ENCODE measurements at places on chromosomes 11 and 22.

DNA sequence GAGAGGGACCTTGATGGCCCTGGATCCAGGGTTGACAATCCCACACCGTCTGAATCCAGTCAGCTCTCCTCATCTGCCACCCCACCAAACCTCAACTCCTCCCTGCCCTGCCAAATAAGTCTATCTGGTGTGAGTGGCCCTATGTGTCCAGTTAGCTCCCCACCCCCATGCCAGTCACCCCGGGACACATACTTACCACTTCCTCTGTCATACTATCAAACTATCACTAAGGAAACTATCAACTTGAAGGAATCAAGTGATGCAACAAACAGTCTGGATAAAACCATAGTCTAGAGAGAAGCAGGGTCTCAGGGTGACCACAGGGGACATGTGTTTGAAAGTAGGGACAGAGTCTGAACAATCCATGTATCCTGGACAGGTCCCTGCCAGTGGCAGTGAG is 13.2 kb upstream of the CSF2RB start:
- H3K4me1 ChIP-seq = no peaks in the 10 kb centered on the region
- DNase-seq = no peak
- H3K27ac ChIP-seq = no peak overlapping the region

DNA sequence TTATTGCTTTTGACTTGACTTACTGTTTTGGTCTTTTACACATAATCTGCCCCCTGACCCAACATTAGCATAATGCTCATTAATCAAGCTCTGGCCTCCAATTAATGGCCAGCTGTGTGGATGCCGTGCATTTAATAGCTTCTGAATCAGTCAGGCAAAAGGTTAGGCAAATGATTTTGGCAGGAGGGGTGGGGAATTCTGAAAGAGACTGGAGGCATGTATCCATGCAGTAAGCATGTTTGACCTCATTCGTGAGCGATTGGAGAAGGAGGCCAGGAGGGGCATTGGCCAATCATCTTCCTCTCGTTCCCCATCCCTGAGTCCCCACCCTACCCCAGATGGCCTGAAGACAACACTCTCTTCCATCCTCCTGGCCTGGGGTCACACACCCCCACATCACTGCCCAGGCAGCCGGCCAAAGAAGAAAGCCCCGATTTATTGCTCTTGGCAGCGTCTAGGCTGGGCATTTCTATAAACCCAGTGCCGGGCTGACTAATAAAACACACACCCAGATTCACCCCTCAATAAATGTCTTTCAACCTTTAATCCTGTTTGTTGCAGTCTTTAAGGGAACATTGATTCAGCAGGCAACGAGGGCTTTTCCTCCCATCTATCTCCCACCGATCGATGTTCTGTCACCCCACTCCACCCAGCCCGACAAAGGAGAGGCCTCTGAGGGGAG is 150.0 kb downstream of the OPCML start:
- no peak for DNase-seq
- peaks cover 30% of the 10 kb centered on the region for H3K27me3 ChIP-seq
- H3K4me3 ChIP-seq = no peak overlapping the region
- no peak overlapping the region for H3K27ac ChIP-seq
- no peaks in the 10 kb centered on the region for H3K4me1 ChIP-seq

- H3K4me1 ChIP-seq = peaks cover 89% of the 10 kb centered on the region
- H3K27me3 ChIP-seq = no peaks in the 10 kb centered on the region
- DNase-seq = no peak
- peaks cover 28% of the 10 kb centered on the region for H3K36me3 ChIP-seq
These were observed 7.8 kb downstream of the PPP6R3 start for GRCh38 chr11:68468217-68468828.

DNA sequence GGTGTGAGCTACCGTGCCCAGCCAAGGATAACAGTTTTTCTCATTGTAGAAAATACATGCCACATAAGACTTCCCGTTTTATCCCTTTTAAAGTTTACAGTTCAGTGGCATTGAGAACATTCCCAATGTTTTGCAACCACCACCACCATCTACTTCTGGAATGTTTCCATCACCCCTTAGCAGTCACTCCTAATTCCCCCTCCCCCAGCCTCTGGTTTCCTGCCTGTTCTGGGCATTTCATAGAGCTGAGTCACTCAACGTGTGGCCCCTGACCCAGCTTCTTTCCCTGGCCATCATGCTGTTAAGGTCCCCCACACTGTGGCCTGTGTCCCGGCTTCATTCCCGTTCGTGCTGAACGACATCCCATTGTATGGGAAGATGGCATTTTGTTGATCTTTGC is 30.7 kb downstream of the FGF4 start:
- H3K27ac ChIP-seq = no peak overlapping the region
- no peak overlapping the region for H3K4me3 ChIP-seq

- no peaks in the 10 kb centered on the region for H3K27me3 ChIP-seq
- H3K36me3 ChIP-seq = peaks cover 78% of the 10 kb centered on the region
- peak; percentile 91 for DNase-seq
These were observed at the start of gene TMEM223 for GRCh38 chr11:62791501-62792201. Gene TMEM223 (minus strand): TSS chr11:62792006. CDS start chr11:62791994, 12 bp downstream.

DNA sequence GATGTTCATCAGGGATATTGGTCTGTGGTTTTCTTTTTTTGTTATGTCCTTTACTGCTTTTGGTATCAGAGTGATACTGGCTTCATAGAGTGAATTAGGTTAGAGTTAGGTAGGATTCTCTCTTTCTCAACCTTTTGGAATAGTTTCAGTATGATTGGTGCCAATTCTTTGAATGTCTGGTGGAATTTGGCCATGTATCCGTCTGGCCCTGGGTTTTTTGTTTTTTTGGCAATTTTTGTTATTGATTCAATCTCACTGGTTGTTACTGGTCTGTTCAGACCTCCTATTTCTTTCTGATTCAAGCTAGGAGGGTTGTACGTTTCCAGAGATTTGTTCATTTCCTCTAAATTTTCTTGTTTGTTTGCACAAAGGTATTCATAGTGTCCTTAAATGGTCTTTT is 54.4 kb downstream of the ATXN10 start:
- H3K27ac ChIP-seq = no peak overlapping the region
- no peak overlapping the region for H3K4me3 ChIP-seq
- H3K27me3 ChIP-seq = no peaks in the 10 kb centered on the region
- H3K36me3 ChIP-seq = peaks cover 39% of the 10 kb centered on the region

DNA sequence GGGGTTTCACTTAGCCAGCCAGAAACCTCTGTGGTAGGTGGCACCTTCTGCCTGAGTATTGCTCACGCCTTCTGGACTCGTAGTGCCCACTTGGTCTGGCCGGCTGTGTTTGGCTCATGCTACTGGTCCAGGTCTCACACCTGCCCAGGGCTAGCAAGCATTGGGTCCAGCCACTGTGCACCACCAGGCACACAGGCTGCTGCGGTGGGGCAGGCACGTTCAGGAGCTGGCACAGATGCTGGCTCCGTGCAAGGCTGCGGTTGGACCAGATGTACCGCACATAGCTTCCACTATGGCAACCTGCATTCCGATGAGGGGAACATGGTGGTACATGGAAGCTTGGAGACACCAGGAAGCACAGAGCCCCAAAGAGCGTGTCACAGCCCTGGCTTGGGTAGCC is 34.8 kb upstream of the EXPH5 start:
- H3K27me3 ChIP-seq = peaks cover 6% of the 10 kb centered on the region
- no peak for DNase-seq
- no peak overlapping the region for H3K4me3 ChIP-seq
- no peak overlapping the region for H3K27ac ChIP-seq

- H3K27ac ChIP-seq = no peak overlapping the region
- no peaks in the 10 kb centered on the region for H3K4me1 ChIP-seq
- no peaks in the 10 kb centered on the region for H3K27me3 ChIP-seq
- H3K4me3 ChIP-seq = no peak overlapping the region
- DNase-seq = no peak
These were observed 362.7 kb upstream of the CCDC90B start for GRCh38 chr11:83648610-83649527.

- H3K36me3 ChIP-seq = peaks cover 12% of the 10 kb centered on the region
- H3K4me1 ChIP-seq = peaks cover 13% of the 10 kb centered on the region
- H3K27me3 ChIP-seq = no peaks in the 10 kb centered on the region
- H3K27ac ChIP-seq = peak overlapping the region; percentile 65
These were observed 15.6 kb downstream of the ARAP1 start for GRCh38 chr11:72736452-72737069.

- no peaks in the 10 kb centered on the region for H3K36me3 ChIP-seq
- no peak overlapping the region for H3K4me3 ChIP-seq
- H3K27ac ChIP-seq = no peak overlapping the region
- no peaks in the 10 kb centered on the region for H3K27me3 ChIP-seq
- H3K4me1 ChIP-seq = no peaks in the 10 kb centered on the region
These were observed 489.2 kb upstream of the CNTN5 start for GRCh38 chr11:98531576-98531975.

- H3K4me1 ChIP-seq = peaks cover 42% of the 10 kb centered on the region
- H3K27ac ChIP-seq = peak overlapping the region; percentile 34
- H3K27me3 ChIP-seq = no peaks in the 10 kb centered on the region
- no peak for DNase-seq
- H3K36me3 ChIP-seq = peaks cover 89% of the 10 kb centered on the region
These were observed 118.1 kb downstream of the ETS1 start for GRCh38 chr11:128469220-128469619.

DNA sequence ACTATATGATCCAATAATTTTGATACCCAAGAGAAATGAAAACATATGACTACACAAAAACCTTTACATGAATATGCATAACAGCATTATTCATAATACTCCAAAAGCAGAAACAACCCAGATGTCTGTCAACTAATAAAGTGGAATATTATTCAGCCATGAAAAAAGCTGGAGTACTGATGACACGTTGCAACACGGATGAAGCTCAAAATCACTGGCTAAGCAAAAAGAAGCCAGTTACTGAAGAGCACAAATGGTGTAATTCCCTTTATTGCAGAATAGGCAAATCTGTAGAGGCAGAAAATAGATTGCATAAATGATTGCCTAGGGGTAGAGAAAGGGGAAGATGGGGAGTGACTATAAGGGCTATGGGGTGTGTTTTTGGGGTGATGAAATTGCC is 117.6 kb upstream of the FGF3 start:
- H3K4me1 ChIP-seq = no peaks in the 10 kb centered on the region
- H3K4me3 ChIP-seq = no peak overlapping the region
- H3K36me3 ChIP-seq = no peaks in the 10 kb centered on the region
- no peak for DNase-seq
- no peak overlapping the region for H3K27ac ChIP-seq

DNA sequence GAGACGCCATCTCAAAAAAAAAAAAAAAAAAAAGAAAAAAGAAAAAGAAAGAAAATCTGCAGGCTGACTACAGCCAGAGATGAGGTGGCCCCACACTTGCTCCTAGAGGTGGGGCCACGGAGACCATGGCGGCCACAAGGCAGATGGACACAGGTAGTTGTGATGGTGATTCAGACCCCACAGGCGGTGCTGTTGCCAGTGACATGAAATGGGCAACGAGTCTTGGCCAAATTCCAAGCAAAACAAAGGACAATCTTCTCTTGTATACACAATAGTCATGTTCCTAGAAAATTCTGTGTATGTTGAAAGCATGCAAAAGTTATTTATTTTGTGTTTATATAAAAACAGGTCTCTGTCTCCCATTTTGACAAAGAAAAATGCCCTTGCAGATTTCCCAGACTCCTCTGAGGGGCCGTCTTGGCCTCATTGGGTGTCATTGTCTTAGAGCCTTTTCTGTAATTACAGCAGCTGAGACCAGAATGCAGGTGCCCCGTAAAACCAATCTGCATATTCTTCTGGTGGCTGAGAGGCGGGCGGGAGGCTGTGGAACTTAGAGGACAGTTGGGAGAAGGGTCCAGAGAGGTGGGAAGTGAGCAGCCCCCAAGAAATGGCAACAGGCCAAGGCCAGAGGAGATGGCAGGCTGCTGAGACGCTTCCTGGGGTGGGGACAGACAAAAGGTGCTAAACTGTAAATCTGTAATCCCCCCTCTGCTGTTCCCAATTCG is 22.5 kb upstream of the DAGLA start:
- no peak for DNase-seq
- no peak overlapping the region for H3K27ac ChIP-seq
- no peak overlapping the region for H3K4me3 ChIP-seq
- H3K27me3 ChIP-seq = no peaks in the 10 kb centered on the region

DNA sequence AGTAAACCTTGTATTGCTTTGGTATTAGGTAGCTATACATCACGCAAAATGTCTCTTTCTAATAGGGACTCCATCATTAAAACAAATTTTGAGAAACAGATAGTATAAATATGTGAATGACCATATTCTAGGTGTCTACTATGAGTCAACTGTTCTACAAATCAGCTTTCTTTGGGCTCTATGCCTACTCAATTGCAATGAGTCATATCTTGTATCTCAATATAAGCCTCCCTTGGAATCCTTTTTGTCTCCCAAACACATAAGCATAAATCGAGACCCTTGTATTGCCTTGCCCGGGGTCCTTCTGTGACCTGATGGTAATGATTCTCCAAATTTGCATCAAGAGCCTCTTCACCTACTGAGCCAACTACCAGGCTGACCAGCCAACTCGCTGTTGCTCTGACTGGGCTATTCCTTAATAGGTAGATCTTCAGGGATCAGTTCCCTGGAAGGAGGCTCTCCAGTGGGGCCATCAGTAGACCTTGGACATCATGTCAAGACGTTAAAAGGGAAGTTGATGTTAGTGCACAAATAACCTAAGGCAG is 22.2 kb downstream of the BLID start:
- DNase-seq = no peak
- no peaks in the 10 kb centered on the region for H3K4me1 ChIP-seq
- peaks cover 21% of the 10 kb centered on the region for H3K27me3 ChIP-seq
- H3K27ac ChIP-seq = no peak overlapping the region
- no peaks in the 10 kb centered on the region for H3K36me3 ChIP-seq
- H3K4me3 ChIP-seq = no peak overlapping the region

DNA sequence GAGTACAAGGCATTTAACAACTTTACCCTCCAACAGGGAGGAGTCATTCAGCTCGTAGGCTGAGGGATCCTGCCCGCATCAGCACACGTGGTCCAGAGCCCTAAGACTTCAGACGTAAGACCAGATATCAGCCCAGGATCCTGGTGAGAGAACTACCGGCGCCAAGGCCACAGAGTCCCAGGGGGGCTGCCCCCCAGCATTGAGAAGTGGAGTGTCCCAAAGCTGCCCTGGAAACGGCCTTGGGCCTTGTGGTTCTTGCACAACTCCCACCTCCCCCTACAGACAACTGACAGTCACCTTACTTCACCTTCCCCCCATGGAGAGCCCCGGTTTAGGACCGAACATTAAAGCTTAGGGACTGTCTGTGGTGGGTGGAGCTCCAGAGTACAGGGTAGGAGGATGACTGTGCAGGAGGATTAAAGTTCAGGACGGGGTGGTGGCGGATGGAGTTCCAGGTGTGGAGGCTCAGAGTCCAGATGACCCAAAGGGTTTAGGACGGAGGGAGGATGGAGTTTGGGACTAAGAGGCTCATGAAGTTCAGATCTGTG is 1.0 kb downstream of the C11orf91 start:
- H3K4me3 ChIP-seq = peak overlapping the region; percentile 51
- peaks cover 18% of the 10 kb centered on the region for H3K4me1 ChIP-seq
- no peak overlapping the region for H3K27ac ChIP-seq
- DNase-seq = no peak
- H3K36me3 ChIP-seq = no peaks in the 10 kb centered on the region

Measured in DND-41 (cell line).